ENCODE measurements at places on chromosomes 7 and 10.

DNA sequence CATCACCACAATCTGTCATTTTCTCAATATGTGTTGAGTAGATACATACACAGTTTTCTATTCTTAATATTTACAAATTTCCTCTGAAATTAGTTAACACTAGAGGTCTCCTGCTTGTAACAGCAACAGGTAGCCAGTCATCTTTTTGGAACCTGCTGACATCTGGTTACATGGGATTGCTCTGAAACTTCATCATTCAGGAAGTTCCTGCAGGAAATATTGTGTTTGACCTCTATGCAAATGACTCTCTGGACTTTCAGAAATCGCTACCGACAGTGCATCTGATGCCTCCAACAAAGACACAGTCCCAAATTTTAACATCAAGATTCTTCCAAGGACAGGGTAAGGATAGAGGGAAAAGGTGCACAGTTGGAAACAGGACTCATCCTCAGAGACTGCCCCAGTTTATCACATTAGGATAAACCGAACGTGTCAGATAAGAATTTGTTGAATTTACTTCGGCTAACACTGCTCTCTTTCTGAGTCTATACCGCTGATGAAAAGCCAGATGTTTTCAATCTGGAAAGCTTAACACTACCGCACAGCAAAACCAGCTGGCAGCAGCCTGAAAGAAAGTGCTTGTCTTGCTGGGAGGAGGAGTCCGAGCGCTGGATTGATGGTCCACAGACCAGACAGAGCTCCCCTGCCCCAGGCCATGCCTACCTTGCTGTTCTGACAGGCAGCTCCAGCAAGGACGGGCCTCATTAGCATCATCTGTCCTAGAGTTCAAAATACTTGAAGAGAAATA is 633.4 kb downstream of the PARD3 start:
- no peak for DNase-seq

- peak; percentile 81 for DNase-seq
Measured at GRCh38 chr10:67802767-67803538, 35.0 kb downstream of the DNAJC12 start.

DNA sequence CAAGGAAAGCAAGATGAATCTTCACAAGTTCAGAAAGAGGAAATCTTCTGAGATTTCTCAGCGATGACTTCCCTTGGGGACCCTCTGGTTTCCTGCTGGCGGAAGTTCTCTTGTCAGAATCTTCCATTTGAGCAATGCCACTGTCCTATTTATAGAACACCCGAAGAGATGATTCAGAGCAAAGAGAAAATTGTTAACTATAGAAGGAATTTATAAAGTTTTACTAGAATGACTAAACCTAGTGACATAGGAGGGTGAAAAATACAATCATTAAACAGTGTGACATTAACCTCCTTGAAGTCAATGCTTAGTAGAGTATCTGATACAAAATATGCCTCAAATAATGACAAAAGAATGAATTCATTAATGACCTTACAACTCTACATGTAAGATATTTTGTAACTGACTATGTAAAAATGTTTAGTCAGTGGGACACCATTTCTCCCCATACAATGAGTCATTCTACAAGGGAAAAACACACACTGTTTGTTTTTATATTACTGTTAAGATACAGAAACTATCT is 206.5 kb upstream of the CNTNAP2 start:
- no peak for DNase-seq

DNA sequence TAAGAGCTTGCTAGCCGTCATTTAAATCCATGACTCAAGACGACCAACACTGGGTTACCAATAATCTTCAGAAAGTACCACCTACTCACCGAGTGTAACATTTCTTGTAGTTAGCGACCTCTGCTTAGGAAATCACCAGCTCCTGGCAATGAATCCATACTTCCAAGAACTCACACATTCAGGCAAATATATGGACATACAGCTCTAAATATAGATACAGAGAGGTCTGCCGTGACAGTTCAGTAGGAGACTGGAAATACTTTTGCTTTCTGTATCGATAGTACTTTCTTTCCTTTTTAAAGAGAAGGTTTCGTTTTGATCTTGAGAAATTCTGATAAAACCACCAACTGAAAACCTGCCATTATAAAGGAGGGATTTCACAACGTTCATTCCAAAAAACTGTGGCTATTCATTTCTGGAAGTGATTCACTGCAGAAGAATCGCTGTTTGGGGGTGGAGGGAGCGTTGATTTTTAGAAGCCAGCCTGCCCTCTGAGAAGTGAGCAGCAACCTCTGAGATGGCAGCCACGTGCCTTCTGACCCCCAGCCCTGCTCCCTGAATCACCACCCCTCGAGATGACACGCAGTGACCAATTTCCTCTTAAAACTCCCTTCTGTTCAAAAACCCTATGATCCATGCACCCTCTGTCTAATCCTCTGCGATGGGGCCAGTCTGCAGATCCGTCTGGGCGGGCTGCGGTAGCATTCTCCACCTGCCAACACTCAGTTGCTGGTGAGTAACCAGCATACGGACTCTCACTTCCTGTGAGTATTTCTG is 179.0 kb upstream of the KLF14 start:
- DNase-seq, result peak; percentile 71

DNA sequence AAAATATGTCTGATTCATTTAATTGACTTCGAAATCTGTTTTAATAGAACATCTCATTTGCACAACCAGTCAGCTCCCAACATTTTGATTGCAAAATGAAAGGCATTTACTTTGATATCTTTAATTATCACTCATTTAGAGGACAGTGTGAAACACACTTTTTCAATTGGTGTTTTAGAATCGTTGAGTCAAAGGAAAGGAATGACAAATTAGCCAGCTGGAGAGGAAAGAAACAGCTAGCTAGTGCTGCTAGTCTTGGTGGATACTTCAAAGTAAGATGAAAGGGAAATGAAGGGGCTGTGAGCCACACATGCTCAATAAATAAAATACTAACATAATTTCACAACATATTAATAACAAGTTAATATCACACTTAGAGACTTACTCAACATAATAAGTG is 570.2 kb downstream of the PHTF2 start:
- DNase-seq, result no peak

DNA sequence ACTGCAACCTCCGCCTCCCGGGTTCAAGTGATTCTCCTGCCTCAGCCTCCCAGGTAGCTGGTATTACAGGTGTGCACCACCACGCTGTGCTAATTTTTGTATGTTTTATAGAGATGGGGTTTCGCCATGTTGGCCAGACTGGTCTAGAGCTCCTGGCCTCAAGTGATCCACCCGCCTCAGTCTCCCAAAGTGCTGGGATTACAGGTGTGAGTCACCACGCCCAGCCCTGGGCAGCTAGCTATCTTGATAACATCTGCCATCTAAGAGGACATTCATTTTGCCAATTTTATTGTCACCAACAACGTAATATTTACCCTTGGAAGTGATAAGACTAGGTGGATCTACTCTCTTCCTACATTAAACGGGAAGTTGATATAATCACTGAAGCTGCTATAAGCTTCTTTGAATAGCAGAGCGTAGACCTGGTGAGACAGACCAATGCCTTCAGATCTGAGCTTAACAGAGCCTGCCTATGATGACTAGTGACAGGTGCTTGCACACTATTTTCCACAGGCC is 39.7 kb upstream of the SLC35B4 start:
- DNase-seq, result no peak

DNA sequence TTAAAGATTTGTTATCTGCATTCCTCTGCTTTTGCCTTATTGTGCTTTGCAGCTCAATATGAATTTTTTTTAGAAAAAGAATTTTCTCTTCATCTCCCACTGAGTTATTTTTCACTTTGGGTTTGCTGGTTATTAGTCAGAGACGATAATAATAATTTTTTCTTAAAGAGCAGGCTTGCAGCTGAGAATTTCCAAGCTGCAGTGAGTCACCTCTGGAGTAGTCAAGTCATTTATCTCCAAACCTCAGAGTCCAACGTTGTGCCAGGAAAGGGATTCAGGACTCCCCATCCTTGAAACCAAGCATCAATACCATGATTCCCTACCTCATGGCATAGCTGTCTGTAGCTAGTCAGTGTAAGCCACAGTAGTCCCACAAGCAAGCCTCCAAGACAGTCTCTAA is 15.2 kb upstream of the EGR2 start:
- DNase-seq, result no peak

GRCh38 chr7:73716318-73716890 is 3.1 kb downstream of the STX1A start:
- no peak for DNase-seq

DNA sequence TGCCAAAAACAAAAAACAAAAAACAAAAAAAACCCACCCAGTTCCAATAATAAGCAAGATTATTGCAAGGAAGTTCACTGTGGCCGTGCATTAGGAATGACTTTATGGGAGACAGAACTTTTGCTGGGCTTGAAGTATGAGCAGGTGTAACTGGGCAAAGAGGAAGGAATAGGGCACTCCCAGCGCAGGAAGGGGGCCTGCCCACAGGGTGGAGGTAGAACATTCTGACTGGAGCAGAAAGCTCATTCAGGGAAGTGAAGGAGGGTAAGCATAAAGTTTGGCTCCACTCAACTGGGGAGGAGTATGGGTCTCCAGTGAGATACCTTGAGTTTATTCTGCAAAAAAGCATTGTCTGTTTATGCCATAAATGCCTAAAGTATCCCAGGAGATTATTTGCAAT is 42.1 kb upstream of the WIPF3 start:
- DNase-seq, result no peak

GRCh38 chr7:114540291-114540690 is 125.7 kb downstream of the FOXP2 start:
- no peak for DNase-seq

- no peak for DNase-seq
Measured at GRCh38 chr10:2529945-2530344, 537.4 kb upstream of the PFKP start.

DNA sequence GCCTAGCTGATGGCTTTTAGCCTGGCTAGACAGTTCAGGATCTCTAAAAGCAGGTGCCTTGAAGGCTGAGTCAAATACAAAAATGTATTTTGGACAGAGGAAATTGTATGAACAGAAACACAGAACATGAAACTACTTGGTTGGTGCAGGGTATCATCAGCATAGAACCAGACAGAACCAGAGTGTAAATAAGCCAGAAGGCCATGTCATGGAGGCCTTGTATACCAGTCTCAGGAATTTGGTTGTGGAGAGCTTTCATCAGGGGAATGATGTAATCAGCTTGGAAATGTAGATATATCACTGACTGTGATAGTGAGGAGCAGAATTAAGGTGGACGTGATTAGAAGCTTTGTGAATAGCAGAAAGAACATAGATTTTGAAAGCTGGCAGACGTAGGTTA is 82.9 kb downstream of the CFTR start:
- no peak for DNase-seq

DNA sequence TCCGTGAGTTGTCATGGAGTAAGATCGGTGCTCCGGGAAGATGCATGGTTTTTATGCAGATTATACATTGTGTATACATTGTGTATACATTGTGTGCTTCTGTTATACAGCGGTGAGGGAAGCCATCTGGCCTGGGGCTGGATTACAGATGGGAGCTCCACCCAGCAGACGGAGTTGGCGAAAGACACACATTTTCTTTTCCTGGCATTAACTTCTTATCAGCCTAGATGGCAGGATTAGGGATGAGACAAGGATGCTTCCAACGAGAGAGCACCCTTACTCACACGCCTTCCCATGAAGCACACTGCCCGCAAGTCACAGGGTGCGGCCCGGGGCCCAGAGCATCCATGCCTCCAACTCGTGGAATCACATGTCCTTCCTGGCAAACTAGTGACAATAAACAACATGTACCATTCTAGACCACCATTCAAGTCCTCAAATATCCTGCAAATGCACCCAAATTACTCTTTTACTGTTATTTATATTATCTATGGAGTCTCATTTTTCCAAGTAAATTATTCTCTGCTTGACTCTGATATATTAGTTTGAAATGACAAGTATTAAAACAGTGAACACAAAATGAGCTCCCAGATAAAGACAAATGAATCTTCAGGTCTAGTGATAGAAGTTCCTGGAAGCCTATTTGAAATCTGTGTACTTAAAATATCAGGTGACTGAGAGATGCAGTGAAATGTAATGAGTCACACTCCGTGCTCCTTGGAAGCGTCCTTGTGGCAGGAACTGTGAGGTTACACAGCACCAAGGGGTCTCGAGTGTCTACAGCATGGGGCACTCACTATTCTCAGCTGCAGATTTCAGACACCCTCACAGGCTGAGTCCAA is 29.8 kb upstream of the PPP2R2D start:
- DNase-seq, result no peak

- no peak for DNase-seq
Measured at GRCh38 chr10:10797513-10797912, 220.2 kb upstream of the CELF2 start.

DNA sequence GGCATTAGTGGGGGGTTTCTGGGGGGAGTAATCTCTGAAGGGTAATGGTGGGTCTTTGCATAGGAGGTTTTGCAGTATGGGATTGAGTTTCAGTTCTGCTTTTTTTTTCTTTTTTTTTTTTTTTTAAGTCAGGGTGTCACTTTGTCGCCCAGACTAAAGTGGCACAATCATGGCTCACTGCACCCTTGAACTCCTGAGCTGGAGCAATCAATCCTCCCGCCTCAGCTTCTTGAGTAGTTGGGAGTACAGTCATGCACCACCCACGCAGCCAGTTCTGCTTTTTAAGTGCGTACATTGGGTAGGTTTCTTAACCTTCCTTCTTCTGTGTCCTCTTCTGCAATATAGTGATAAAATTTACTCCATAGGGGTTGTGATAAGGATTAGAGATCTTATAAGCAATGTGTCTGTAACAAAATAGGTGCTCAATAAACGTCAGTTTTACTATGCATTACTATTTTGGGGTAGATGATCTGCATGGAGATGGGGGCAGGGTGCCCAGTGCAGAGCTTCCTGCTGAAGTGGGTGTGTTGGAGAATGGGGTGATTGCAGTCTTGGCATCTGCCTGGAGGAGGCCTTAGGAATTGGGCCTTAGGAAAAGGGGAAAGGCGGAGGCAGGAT is 9.6 kb downstream of the KAZALD1 start:
- DNase-seq, result no peak

DNA sequence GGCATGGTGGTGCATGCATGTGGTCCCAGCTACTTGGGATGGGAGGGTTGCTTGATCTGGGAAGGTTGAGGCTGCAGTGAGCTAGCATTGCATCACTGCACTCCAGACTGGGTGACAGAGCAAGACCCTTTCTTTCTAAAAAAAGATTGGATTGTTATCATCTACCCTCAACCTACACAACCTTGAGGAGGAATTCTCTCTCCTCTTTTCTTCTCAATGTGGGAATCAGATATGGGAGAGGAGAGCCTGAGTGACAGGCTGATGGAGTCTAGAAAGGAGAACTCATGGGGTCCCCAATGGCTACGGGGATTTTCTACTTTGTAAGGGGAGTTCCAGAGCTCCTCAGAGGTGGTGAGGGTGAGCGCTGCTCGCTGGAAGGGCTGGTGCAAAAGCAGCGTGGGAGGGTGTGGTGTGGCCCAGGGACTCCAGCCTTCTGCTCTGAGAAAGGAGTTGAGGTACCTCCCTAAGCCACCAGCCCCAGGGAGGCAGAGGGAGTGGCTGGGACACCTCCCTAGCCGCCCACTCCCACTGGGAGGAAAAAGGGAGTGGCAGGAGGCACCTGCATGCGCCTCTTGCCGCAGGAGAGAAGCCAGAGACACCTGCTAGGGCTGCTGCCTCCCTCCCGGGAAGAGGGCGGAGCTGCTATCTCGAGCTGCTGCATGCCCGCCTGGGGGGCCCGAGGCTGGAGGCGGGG is 48.4 kb downstream of the GATA3 start:
- DNase-seq, result no peak
